ENCODE measurements at places on chromosomes 12 and 14.

GRCh38 chr12:10771132-10771733, 31.2 kb downstream of the TAS2R7 start:
- no peak for DNase-seq

GRCh38 chr12:104626069-104626837, 169.5 kb downstream of the CHST11 start:
- DNase-seq: no peak

GRCh38 chr12:16857456-16857923, 251.5 kb upstream of the LMO3 start:
- no peak for DNase-seq

DNA sequence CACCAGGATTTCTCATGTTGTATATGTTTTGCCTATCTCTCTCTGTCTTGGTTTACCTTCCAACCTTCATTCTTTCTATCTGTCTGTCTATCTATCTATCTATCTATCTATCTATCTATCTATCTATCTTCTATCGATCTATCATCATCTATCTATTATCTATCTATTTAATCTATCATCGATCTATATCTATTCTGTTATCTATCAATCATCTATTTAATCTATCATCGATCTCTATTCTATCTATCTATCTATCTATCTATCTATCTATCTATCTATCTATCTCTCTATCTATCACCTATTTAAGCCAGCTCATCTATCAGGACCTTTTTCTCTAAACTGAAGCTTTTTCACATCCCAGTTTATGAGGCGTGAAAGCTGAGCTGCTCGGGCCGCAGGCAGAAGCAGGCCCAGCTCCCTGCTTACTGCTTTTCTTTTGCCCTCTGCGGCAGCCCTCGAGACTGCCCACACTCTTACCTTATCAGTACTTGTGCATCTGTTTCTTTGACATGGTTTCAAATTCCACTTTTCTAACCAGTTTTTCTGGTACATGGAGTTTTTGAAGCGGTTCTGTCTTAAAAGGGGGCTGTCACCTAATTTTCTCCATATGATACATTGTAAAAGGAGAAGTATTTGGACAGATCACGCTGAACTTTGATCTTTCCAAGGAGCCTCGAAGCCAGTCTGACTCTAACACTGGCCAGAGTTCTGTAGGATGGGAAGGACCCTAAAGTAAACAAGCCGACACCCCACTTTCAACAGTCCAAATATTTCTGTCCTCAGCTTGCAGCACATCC, 44.4 kb upstream of the GSG1 start:
- DNase-seq: no peak

DNA sequence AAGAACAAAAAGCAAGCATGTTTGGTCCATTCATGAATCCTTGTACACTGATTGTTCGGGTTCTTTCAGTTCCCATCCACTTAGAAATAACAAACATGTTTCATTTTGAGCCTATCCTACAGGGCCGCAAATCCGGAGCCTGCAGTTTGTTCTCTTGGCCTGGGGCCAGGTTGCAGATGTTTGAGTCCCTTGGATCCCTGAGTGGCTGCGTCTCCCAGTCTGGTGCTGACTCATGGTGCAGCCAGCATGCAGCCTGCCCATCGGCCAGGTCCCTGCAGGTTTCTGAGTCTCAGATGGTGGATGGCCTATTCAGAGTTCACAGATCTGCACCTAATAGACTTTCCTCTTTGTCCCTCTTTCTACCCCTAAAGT, 1.9 kb upstream of the DYNC1H1 start:
- DNase-seq: peak; percentile 93

GRCh38 chr12:130818635-130819576, 20.1 kb downstream of the STX2 start:
- DNase-seq: peak; percentile 70

DNA sequence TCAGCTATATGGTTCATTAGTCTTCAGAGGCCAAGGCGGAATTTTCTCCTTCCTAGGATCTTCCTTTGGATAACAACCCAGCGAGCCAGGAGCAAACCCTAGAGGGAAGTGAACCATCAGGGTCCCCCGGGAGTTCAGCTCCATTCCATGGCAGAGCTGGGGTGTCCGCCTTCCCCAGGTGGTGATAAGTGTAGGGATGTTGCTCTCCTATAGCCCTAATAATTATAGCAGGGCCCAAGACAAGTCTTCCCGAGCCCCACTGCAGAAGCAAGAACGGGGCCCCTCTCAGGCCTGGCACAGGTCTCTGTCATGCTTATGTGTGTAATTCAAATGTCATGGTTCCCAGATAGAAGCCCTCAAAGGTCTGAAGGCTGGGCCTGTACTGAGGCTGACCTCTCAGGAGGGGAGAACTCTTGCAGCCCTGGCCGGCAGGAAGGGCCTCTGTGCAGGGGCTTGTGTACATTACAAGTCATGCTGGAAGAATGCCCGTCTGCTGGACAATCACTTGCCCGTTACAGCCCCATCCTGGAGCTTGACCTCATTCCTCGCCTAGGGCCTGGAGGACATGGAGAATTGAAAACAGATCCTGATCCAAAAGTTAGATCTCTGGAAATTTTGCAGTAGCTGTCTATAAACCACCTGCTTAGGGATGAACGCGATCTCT, 17.3 kb downstream of the LRTM2 start:
- no peak for DNase-seq

GRCh38 chr12:4049298-4050080, 176.3 kb upstream of the PARP11 start:
- no peak for DNase-seq

DNA sequence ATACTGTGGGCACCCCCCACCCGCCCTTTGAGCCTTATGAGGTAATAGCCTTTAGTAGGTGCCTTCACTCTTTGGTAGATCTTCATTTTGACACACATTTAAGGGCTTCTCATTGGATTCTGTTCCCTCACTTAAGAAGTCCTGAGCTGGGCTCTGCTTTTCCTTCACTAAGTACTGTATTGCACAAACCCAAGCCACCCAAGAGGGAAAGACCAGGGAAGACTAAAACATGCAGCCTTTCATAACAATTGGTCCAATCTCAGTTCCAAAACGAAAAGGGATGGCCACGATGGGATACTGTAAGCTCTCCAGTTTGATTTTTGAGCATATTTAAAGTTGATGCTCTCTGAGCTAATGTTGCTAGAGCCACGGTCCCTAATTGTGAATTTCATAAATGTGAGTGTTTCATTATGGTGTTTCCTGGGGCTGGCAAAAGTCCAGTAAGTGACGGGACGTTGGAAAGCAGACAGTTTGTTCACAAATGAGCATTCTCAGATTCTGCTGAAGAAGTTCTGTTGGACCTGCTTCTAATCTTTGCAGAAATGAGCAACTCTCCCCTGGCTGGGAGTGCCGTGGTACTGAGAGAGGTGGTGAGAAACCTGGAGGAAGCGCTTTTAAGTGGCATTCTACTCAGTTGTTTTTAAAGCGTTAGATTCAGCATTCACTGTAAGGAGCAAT, 9.4 kb downstream of the SSPN start:
- DNase-seq: no peak

DNA sequence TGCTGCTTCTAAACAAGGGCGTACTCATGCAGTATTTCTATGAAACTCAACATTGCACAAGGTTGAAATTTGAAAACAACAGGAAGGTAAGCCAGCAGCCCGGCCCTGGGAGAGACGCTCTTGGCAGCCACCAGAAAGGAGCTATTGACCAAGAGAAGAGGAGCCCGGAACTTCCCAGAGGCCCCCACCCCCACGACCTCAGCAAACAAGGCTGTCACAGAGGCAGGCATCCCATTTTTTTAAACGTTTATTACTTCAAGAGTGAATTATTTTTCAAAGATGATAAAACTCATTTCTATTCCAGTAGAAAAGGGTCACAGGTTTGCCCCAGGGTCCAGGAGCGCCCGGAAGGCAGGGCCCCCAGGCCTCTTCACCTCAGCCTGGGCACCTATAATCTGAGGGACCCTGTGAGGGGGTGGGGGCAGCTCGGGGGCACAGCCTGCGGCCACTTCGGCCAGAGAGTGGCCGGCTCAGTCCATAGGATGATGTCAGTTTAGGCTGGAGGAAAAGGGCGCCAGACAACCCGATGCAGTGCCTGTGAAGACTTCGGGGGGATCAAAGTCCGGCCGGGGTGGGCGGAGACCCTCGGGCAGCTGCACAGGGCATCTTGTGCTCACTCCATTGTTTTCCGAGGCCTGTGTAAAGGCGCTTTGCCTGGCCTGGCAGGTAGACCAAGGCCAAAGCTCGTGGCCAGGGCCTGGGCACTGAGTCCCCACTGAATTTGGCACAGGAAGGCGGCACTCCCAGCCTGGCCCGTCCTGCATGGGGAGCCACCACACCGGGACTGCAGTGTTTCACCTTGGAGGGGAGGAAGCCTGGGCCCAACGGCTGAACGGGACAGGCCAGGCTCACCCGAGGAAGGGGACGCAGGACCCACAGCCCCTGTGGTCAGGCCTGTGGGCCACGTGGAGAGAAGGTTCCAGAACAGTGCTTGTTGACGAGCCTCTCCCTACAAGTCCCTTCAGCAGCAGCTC, 86.0 kb downstream of the SCARB1 start:
- DNase-seq: no peak

GRCh38 chr12:99736760-99737269, 89.3 kb downstream of the GARIN6 start:
- no peak for DNase-seq

- DNase-seq: no peak
Measured at GRCh38 chr12:54975875-54976274, 8.7 kb downstream of the TESPA1 start.

DNA sequence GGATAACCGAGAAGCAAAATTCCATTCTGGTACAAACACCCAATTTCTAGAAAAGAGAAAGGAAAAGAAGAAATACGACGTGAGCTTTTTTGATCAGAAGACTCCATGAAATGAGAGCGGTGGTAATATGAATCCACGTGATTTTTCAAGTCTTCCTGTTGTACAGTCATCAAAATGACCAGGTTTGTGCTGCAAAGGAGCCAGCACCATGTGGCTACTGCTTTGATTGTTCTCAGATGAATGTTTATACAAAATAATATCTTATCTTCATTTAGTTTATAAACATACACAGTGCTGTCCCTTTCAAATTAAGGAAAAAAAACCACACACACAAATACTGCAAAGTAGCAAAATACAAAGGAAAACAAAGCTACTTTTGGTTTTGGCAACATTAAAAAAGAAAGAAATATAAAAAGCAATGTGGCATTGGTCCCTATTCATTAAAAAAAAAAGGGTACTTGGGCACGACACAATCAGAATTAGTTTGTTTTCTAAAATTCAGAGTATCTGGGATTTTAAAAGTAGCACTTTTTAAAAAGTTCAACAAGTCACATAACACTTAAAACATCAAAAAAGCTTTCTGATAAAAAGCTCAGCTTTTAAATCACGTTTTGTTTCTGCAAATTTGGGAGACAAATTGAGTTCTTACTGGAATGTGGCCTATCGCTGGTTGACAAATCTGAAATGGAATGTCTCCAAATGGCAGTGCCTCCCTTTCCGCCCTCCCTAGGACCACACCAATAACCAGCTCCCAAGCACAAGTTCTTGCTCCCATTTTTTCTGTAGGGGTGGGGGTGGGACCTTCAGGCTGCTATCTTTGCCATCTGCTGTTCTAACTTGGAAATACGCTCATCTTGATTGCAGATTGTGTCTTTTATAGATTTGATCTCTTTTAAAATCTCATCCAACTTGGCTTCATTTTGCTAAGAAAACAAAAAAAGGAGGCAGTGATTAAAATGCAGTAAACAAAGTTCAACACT, 13.2 kb upstream of the SELPLG start:
- DNase-seq: no peak

- no peak for DNase-seq
Measured at GRCh38 chr14:100890061-100890850, 13.3 kb downstream of the RTL1 start.

DNA sequence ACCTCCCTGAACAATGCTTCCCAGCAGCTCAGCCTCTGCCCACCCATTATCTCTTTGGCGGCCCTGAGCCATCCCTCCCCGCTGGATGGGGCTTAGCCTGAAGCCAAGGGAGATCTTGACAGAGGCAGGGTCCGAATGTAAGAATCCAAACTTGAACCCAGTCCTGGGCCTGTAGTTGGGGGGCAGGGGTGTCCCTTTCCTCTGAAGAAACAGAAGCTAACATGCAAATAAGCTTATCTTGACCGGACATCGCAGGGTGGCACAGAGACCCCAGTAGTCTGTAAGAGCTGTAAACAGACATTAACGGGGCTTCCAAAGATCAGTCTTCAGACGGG, 6.0 kb downstream of the DLK1 start:
- DNase-seq: no peak

DNA sequence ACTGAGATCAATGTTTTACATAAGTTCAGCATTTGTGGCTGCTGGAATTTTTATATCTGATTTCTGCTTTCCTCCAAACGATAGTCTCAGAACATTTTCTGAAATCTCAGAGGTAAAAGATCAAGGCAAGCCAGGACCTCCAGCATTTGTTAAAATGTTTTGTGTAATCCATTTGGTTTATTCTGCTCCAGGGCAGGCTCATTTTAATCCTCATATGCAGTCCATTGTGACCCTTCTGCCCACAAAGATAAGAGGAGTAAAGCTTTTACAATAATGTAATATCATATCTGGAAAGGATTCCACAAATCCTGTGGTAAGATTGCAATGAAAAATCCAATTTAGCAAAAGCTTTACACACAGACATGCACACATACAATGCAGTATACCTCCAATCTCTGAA, 55.3 kb upstream of the KCNH5 start:
- no peak for DNase-seq

DNA sequence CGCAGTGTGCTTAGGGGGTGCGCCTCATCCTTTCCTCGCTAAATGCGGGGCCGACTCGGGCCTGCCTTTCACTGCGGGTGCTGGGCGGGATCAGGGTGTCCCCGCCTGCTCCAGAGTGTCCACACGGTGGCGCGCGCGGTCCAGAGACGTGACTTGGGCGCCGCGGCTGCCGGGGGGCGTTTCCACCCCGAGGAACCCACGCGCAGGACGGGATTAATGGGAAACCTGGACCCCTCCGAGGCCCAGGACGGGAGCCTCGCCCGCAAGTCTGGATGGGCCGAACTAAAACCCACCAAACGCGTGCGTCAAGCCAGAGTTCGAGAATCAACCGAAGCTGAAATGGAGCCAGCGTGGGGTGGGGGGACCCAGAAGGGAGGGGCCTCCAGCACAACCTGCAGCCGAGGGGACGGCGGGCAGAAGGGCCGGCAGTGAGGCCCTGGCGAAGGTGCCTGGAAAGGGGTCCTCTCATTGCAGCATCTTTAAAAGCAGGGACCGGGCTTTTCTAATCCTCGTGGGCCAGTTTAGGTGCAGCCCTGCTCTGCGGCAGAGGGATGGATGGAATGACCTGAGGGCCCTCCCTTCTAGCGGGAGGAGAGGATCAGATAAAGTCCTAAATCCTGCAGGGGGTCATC, 93.3 kb downstream of the NINJ2 start:
- DNase-seq: peak; percentile 65

- DNase-seq: no peak
Measured at GRCh38 chr12:74488134-74488533, 49.5 kb upstream of the ATXN7L3B start.

DNA sequence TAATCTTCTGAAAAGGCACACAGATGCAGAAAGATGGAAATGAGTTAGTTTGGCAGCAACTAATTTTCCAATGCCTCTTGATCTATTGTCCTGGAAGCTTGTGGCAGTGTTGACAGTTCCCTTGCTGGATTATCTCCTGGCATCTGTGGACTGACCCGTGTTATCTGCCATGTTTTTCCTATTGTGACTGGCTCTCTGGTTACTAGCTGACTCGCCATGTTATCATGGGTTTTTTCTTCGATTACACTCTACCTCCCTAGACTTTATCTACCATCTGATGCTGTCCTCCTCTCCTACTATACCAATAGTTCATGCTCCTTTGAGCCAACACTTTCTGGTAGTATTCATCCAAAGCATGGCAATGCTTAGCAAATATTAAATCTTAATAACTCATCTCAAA, 63.3 kb upstream of the FLRT2 start:
- no peak for DNase-seq
